ENCODE measurements at places on chromosomes 12 and 14.

DNA sequence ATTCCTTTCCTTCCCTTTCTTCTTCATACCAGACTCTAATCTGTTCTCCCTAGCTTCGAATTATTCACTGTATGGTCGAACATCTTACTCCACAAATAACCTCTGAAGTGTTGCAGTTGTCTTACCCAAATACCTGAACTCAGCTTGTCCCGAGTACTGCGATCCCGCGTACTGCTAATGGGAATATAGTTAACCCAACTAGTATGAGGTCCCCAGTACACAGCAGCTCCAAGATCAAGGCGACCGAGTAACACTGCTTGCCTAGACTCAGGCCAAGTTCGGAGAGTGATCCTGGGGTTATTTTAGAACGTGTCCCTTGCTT lies 462 bp upstream of the ETNK1 start:
- no peak for DNase-seq

DNA sequence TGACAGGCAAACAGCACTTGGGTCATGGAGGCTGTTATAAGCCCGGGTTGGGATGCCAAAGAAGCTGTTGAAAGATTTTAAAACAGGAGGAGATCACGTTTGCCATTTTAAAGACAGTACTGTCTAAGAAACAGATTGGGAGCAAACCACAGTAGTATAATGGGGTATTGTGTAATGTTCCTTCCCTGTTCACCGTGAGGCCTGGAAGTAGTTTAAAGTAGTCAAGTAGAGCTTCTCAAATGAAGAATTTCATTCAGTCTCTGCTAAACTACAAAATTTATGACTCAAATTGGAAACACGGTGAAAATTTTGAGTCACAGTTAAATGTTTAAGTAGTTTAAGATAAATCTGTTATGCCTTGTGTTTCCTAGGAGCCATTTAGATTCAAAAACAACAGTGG lies 35.8 kb downstream of the ATP2A2 start:
- no peak for DNase-seq

DNA sequence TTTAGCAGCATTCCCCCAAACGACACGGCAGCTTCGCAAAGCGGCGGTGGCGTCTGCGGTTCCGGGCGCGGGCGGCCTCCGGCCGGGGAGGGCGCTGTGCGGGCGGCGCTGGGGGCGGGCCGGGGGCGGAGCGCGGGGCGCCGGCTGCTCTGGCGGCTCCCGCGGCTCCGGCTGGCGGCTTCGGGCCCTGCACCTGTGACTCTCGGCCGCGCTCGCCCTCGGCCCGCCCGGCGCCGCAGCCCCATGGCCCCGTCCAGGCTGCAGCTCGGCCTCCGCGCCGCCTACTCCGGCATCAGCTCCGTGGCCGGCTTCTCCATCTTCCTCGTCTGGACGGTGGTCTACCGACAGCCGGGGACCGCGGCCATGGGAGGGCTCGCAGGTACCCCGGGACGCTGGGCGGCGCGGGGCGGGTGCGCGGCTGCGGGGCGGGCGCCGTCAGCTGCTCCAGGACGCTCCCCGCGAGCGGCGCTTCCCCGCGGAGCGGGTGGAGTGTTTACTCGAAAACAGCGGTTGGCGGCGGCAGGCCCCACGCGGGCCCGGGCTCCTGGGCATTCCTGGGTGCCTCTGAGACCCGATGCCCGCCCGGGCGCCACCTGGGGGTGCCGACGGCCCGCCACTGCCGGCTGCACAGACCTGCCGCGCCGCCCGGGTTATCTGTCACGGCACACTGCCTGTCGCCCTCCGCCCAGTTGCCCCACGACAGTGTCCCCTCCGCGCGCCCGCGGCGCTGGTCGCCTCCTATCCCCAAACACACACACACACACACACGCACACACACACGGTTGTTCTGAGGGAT lies at the start of gene SLC48A1:
TSS of gene SLC48A1 (plus strand) at position 177 of the 796 bp plus-strand sequence. CDS start at position 244, 67 bp downstream.
- DNase-seq: peak; percentile 85

DNA sequence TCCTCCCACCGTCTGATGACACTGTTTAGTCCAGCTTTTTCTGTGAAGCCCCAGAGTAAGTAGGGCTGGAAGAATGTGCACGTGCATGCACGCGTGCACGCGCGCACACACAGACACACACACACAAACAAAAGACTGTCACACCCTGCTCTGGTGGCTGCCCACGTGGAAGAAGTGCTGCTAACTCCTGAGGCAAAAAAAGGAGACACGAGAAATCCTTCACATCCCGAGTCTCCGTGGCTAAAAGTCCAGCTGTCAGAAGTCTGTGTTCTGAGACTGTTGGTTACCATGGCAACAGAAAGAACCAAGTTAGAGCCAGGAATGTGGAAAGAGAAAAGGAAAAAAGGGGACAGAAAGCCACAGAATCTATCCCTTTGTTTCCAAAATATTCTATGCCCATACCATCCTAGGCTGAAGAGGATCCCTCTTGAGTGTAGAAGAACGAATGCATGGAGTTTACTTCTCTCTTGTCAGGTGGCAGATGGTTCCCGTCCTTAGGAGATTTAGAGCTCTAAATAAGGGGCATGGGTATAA lies 1.6 kb upstream of the C12orf71 start:
- no peak for DNase-seq

DNA sequence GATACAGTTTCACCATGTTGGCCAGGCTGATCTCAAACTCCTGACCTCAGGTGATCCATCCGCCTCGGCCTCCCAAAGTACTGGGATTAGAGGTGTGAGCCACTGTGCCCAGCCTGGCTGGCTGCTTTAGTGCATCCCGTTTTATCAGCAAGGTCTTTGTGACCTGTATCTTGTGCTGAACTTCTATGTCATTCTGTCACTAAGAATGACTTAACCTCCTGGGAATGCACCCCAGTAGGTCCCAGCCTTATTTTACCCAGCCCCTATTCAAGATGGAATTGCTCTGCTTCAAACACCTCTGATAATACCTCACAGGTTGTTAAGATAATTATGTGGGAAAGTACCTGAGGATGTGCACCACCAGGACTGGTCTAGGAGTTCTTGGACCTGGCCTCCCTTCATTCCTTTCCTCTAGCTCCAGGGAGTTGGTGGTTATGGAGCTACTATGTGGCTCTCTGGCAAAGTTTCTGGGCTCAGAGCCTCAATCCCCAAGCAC lies 26.1 kb upstream of the JPH4 start:
- no peak for DNase-seq

DNA sequence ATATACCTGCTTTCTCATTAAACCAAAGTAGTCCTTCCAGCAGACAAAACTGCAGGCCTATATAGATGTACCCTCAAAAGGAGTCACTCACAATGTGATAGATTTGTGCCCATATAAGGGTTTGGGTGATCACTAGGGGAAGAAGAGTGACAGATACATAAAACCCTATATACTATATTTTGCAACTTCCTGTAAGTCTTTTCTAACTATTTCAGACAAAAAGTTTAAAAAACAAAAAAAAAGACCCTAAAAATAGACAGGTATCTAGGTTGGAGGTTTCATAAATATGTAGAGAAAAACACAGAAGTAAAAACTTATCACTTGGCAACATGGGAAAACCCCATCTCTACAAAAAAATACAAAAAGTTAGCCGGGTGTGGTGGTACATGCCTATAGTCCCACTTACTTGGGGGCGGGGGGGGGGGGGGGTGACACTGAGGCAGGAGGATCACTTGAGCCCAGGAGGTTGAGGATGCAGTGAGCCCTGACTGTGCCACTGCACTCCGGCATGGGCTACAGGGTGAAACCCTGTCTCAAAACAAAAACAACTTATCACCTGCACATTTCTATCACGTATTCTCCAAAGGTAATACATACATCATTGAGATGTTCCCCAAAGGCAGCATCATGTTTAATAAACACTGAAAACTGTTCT lies 2.9 kb downstream of the VCPKMT start:
- no peak for DNase-seq

GRCh38 chr12:52530366-52530765 lies 10.2 kb upstream of the KRT5 start:
- no peak for DNase-seq

GRCh38 chr14:54537651-54538050 lies 27.9 kb downstream of the CGRRF1 start:
- no peak for DNase-seq

DNA sequence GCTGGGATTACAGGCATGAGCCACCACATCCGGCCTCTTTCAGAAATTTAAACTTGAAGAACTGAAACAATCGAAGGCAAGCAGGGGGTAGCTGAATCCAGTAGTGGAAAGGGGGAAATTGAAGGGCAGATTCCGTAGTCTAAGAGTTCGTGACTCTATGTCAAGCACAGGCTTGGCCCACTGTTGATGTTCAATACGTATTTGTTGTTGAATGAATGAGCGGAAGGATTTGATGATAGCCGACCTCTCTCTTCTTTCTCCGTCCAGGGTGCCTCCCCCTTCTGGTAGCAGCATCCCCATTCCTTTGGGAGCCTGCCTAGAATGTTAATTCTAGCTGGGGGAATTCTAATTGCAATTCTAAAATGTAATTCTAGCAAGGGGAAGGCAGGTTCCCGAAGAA lies 59.8 kb upstream of the MED13L start:
- no peak for DNase-seq

GRCh38 chr12:123036466-123037285 lies 56.2 kb downstream of the ARL6IP4 start:
- no peak for DNase-seq

- no peak for DNase-seq
Measured at GRCh38 chr14:105389534-105389933, 8.8 kb upstream of the TEX22 start.

DNA sequence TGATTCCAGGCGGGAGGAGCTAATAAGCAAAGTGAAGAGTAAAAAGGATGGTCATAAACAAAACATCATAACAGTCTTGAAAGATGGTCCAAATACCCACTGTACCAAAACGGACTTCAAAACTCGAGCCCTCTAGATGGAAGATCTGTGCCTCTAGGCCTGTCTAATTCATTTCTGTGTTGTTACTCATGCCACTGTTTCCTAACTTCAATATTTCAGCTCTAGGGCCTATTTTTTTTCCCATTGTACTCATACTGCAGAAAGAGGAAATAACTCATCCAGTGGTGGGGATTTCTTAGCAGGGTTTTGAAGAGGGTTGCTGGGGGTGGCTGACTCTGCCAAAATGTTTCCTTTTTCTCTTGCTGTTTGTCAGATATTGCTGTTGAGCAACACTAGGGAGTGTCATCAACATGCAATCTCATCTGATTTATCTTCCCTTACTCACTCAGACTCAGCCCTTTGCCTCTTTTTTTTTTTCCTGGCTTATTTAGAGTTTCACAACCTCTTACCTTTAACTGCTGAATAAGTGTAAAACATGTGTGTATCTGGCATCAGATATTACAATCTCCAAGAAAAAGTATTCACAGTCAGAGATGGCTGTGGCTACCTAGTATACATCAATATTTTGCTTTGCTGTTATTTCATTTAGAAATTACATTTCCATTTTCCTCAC lies 189.6 kb downstream of the DUSP6 start:
- peak; percentile 70 for DNase-seq

DNA sequence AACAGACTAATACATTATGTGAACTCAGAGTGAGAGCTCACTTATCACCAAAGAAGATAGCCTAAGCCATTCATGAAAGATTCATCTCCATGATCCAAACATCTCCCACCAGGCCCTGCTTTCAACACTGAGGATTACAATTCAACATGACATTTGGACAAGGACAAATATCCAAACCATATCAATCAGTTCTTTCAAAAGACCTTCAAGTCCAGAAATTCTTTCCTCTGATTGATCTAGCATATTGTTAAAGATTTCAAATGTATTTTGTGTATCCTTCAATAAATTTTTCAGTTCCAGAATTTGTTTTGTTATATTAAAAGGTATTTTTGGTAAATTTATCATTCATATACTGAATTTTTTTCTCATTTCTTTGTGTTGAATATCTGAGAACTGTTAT lies 1055.8 kb downstream of the SLC6A15 start:
- no peak for DNase-seq

DNA sequence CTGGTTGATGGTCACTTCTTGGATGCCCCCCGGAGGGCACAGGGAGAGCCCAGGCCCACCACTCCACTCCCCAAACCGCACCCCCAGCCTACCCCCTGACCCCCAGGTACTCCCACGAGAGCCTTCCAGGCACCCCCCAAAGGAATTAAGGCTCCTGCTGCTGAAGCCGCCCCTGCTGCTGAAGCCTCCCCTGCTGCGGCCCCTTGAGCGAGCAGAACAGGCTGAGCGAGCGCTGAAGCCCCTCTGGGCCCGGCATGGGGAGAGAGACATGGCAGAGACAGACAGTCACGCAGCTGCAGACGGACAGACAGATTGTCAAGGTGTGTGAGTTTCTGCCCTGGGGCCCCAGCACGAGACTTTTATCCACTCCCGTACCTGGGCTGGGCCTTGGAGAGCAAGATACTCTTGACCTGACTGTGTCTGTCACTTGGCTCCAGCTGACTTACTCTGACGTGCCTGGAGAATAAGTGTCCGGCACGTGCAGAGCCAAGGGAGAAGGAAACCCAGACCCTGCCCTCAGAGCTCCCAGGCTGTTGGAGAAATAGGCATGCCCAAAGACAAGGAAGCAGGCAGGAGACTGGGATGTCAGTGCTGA lies at the start of gene KRT78:
TSS of gene KRT78 (minus strand) at position 334 of the 595 bp plus-strand sequence. CDS start at position 270, 64 bp downstream.
- DNase-seq: no peak

GRCh38 chr12:113088971-113089756 lies 32.6 kb downstream of the DTX1 start:
- DNase-seq: no peak

GRCh38 chr12:87509237-87509820 lies 519.9 kb downstream of the C12orf50 start:
- DNase-seq: no peak

- no peak for DNase-seq
Measured at GRCh38 chr14:75094896-75095295, 25.5 kb downstream of the ZC2HC1C start.

Measured in lower lobe of right lung (tissue), 2 donors.